ENCODE measurements at places on chromosomes 12 and 14. TPM values are rescaled to one million over a fixed set of nuclear protein-coding genes. Genes with fewer than 3 reads are reported as not detected.

- DNase-seq, result no peak
- H3K27me3 ChIP-seq, result no peaks in the 10 kb centered on the region
- H3K4me3 ChIP-seq, result no peak overlapping the region
- H3K4me1 ChIP-seq, result no peaks in the 10 kb centered on the region
- no peak overlapping the region for H3K27ac ChIP-seq
Measured at GRCh38 chr12:102797528-102797927, 119.5 kb downstream of the PAH start.

- H3K27me3 ChIP-seq, result no peaks in the 10 kb centered on the region
- no peak overlapping the region for H3K27ac ChIP-seq
- no peaks in the 10 kb centered on the region for H3K36me3 ChIP-seq
- no peak for DNase-seq
Measured at GRCh38 chr12:116337312-116337711, 59.8 kb upstream of the MED13L start.

DNA sequence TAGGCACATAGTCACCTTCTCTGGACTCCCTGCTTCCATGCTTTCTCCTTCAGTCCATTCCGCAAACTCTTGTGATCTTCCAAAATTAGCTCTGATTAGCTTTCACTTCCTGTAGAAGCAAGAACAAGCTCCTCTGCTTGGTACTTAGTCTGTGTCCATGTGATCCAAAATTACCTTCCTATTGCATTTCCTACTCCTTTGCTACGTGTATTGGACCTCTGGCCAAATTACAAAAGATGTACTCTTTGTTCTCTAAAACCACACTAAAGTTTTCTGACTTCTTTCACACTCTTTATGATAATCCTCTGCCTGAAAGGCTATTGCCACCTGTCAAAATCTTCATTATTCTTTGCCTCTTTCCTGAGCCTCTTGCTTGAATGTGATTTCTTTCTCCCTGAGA is 786 bp upstream of the TSFM start:
- no peak overlapping the region for H3K4me3 ChIP-seq

DNA sequence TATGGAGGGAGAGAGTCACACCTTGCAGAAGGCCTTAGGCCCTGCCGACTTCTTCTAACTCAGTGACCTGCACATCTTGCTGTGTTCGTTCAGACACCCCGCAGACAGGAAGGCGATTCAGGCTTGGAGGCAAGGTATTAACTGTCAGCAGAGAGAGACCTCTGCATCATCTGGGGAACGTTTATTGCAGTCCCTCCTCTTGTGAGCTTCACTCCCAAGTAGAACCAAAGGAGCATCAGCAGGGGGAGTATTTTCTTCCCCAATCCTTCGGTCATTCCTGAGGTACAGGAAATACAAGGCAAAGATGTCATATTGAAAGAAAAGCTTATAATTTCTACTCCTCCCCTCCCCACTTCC is 217.9 kb downstream of the CRADD start:
- H3K36me3 ChIP-seq, result no peaks in the 10 kb centered on the region
- H3K4me1 ChIP-seq, result peaks cover 22% of the 10 kb centered on the region
- DNase-seq, result no peak
- H3K27ac ChIP-seq, result no peak overlapping the region

Gene RXYLT1
- 15.7 TPM for total RNA-seq

Gene TTC6
- not detected for total RNA-seq
